Activated T-helper 1 cell treated with Interleukin-2 at 50 U/mL for 16 hours (primary cell): ENCODE measurements at places on chromosomes 6 and 20.

DNA sequence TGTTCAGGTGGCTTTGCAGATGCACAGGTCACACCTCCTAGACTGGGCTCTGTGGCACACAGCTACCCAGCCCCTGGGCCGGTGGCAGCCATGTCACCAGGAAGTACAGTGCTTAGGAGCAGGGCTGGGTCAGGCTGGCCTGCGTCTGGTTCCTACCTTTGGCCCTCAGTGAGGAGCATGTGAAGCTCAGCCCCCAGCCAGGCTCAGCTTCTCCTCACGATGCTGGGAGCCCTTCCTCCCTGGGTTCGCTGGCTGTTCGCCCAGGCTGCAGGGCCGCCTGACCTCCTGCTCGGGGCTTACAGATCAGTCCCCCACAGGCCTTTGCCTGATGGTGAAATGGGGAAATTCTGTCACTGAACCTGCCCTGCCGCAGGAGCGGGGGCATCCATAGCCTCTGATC lies 23.1 kb downstream of the SPATA2 start:
- no peak for DNase-seq

DNA sequence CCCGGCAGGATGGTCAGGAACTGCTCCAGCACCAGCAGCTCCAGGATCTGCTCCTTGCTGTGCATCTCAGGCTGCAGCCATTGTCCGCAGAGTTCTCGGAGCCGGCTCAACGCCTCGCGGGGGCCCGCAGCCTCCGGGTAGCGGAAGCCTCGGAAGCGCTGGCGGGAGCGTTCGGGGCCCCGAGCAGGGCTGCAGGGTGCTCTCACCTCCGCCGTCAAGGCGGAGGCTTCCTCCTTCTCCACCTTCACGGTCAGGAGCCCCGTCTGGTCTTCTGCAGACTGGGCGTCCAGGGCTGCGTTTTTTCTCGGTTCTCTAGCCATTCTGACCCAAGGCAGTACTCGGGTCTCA lies 434 bp downstream of the ZKSCAN4 start:
- DNase-seq: no peak

DNA sequence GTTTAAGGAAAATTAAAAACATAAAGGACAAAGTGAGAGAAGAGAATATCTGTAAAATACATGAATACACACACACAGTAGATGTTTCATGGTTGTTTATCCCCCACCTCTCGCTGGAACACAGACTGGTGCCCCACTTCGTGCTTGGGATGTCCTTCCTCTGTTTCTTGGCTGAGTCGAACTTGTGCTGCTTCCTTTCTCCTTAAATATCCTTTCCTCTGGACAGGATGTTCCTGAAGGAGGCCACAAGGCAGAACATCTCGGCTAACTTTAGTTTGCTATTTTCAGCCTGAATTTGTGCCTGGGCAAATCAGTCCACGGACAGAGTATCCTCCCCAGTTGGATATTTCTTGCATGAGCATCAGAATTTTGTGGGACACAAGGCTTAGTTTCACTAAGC lies 54.7 kb upstream of the ZMYND8 start:
- DNase-seq: no peak

GRCh38 chr20:50380697-50381040 lies 129.5 kb upstream of the PTPN1 start:
- DNase-seq: no peak
